ENCODE measurements at places on chromosomes 3 and 15.

DNA sequence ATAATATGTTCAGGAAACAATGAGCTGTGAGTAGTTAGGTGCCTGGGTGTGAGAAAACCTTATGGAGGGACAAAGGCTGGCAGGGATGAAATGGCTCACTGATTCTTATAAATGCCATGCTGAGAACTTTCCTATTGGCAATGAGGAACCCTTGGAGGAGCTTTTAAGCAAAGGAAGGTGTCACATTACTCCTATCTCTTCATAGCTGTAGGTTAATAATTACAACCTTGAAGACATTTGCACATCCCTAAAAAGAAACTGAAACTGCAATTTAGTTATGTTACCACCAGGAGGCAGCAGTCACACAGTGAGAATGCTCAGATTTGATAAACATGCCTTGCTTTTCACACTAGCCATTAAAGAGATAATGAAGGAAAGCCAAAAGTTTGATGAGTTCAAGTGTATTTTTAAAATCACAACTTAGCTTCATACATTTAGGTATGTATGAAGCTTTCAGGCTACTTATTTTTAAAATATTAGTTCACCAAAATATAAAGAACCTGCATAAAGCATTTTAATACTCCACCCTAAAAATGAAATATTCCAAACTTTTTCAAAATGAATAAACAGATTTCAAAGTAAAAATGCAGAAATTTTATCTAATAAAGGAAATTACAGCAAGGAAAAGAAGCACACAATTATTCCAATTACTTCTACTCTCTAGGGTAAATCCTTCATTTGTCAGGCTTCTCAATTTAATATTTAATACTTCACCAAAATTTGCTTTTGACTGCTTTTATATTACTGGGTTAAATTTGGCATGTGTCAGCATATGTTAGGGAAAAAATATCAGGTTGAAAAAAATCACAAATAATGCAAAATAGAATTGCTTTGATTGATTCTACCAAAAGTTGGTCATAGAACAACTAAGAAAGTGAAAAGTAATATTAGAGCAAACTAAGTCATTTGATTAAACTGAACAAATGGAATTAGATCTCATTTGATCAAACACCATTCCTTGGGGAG is 136.9 kb upstream of the SLC2A2 start:
- no peaks in the 10 kb centered on the region for H3K27me3 ChIP-seq
- H3K4me1 ChIP-seq = peaks cover 23% of the 10 kb centered on the region
- no peak overlapping the region for H3K4me3 ChIP-seq
- H3K36me3 ChIP-seq = peaks cover 72% of the 10 kb centered on the region
- DNase-seq = peak; percentile 46

- peaks cover 19% of the 10 kb centered on the region for H3K4me1 ChIP-seq
- DNase-seq = no peak
- no peak overlapping the region for H3K27ac ChIP-seq
- H3K4me3 ChIP-seq = no peak overlapping the region
- H3K27me3 ChIP-seq = peaks cover 17% of the 10 kb centered on the region
- no peaks in the 10 kb centered on the region for H3K36me3 ChIP-seq
These were observed 83.1 kb downstream of the CPN2 start for GRCh38 chr3:194267744-194268653.

DNA sequence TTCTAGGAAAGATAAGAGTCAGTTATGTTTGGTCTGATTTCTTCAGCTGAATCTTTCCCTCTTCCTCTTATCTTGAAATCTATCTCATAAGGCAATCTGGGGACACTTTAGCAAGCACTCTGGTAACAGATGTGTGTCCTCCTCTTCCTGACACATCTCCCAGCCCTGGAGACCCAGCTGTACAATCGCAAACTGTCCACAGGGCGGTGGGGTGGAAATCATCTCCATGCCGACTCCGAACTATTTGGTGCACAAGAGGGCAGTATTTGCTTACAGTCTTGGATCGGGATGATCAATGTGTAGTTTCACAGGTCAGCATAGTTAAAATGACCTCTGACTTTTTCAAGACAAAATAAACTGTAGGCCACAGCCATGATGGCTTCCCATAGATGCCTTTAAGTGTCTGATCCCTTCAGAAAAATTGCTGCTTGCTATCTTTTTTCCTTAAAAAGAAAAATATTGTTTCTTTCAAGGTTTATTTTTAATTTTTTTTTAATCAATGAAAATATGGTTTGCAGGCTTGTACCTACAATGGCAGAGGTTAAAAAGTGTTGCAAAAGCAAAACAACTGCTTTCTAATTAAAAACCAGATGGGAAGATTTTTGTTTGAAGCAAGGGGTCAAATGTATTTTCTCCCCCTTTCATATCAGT is 17.7 kb downstream of the EEFSEC start:
- no peaks in the 10 kb centered on the region for H3K36me3 ChIP-seq
- no peaks in the 10 kb centered on the region for H3K27me3 ChIP-seq
- peaks cover 9% of the 10 kb centered on the region for H3K4me1 ChIP-seq
- no peak overlapping the region for H3K27ac ChIP-seq
- DNase-seq = no peak
- no peak overlapping the region for H3K4me3 ChIP-seq

- H3K27ac ChIP-seq = no peak overlapping the region
- peaks cover 9% of the 10 kb centered on the region for H3K4me1 ChIP-seq
These were observed 88.8 kb downstream of the CPN2 start for GRCh38 chr3:194262176-194262924.

- H3K27ac ChIP-seq = no peak overlapping the region
- H3K27me3 ChIP-seq = peaks cover 7% of the 10 kb centered on the region
- H3K4me1 ChIP-seq = no peaks in the 10 kb centered on the region
- no peak for DNase-seq
- H3K36me3 ChIP-seq = no peaks in the 10 kb centered on the region
- no peak overlapping the region for H3K4me3 ChIP-seq
These were observed 73.0 kb downstream of the COL8A1 start for GRCh38 chr3:99711351-99711750.

- H3K4me1 ChIP-seq = no peaks in the 10 kb centered on the region
- no peak overlapping the region for H3K27ac ChIP-seq
- no peak for DNase-seq
- H3K36me3 ChIP-seq = no peaks in the 10 kb centered on the region
- H3K27me3 ChIP-seq = peaks cover 4% of the 10 kb centered on the region
These were observed 110.5 kb upstream of the RAP2B start for GRCh38 chr3:153051427-153052095.

DNA sequence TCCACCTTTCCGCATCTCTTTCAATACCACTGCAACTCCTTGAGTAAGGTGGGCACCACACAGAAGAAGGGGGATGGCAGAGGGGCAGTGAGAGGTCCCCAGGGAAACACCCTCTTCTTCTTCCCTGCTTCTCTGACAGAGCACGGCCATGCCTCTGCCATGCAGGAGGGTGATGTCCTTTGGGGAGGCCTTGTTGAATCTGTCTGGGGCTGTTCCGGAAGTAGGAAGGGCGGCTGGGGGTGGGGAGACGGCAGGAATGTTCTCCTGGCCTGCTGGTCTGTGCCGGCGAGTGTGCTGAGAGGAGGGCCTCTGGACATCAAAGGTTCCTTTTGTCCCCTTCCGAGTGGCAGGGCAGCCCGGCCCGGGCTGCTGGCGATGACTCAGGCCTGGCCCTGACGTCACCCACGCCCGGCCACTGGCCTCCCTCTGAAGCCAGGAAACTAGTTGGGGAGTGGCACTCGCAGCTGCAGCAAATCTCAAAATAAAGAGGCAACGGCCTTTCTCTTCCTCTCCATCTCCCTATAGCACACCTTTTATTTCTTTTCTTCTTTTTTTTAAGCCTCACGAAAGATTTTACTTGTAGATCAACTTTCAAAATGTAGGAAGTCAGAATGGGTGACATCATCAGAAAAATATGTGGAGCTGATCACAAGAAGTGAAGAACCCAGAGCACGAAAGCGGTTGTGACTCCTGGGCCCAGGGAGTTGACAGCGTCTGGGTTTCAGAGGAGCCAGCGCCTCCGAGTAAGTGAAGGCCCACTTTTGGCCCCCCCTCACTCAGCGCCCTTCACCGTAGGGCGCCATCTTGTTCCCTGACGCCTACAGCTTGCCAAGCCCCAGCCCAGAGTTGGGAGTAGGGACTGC is at the start of gene ZBTB38:
TSS of gene ZBTB38 (plus strand) at position 443 of the 863 bp plus-strand sequence. CDS start 73,885 bp downstream, outside the sequence.
- no peaks in the 10 kb centered on the region for H3K36me3 ChIP-seq
- peaks cover 12% of the 10 kb centered on the region for H3K4me1 ChIP-seq
- H3K4me3 ChIP-seq = no peak within 1 kb of the TSS
- no peak within 1 kb of the TSS for H3K27ac ChIP-seq

DNA sequence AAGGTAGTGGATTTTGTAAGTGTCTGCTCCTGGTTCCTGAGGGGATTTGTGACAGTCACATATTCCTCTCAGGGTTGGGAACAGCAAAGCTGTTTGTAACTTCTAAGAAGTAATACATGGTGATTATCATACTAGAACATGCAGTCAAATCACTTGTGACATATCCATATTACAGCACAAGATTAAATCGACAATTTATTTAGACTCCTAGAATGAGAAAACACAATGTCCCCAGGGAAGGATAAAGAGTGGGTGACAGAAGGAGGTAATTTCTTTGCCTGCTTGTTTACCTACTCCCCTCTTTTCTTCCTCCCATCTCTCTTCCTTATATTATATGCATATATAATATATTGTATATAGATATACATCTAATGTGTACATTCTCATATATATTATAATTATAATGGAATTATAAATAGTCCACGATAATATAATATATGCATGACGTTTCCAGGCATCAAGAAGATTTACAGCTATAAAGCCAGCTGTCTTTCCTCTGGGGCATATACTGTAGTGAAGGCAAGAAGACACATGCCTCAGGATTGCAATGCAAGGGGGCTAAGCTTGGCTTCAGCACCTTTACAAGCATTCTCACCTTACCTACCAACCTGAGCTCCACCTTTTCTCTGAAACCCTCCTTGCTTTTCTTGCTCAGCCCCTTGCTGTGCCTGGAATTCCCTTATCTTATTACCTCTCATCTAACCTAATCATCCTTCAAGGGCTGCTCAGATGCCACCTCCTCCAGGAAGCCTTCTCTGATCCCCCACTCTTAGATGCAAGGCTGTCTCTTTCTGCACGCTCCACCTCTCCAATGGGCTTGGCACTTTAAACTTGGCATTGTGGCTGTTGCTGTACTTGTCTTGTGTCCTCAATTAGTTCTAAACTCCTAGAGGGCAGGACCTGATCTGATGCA is 73.1 kb upstream of the PIAS1 start:
- H3K4me1 ChIP-seq = no peaks in the 10 kb centered on the region
- DNase-seq = no peak
- H3K4me3 ChIP-seq = no peak overlapping the region
- no peaks in the 10 kb centered on the region for H3K27me3 ChIP-seq
- no peak overlapping the region for H3K27ac ChIP-seq

DNA sequence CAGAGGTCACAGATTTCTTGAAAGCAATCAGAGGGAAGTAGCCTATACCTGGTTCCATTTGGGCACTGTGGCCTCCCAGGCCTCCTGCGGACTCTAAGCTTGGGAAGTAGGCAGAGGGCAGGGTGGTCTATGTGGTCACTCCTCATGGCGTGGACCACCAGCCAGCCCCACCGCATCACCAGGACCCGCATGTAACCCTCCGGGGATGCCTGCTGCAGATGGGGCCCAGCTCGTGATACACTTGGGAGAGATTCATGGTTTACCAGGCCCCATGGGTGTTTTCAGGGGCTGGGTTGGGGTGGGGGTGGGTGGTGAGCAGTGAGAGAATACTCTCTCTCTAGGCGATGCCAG is 123.7 kb downstream of the ASB7 start:
- no peaks in the 10 kb centered on the region for H3K27me3 ChIP-seq
- H3K4me3 ChIP-seq = no peak overlapping the region
- H3K4me1 ChIP-seq = no peaks in the 10 kb centered on the region
- H3K36me3 ChIP-seq = no peaks in the 10 kb centered on the region
- no peak for DNase-seq

GRCh38 chr3:42306499-42306898 is 40.5 kb upstream of the CCK start:
- H3K4me3 ChIP-seq = no peak overlapping the region
- no peaks in the 10 kb centered on the region for H3K27me3 ChIP-seq
- no peak overlapping the region for H3K27ac ChIP-seq
- no peak for DNase-seq
- H3K4me1 ChIP-seq = no peaks in the 10 kb centered on the region
